IgD-negative memory B cell (primary cell): ENCODE measurements at places on chromosomes 4 and X. TPM values are rescaled to one million over a fixed set of nuclear protein-coding genes. Genes with fewer than 3 reads are reported as not detected.

RBMXL3 gene
- not detected for polyA plus RNA-seq

PF4V1 gene
- not detected for polyA plus RNA-seq

IGSF1 gene
- polyA plus RNA-seq: not detected

AMMECR1 gene
- polyA plus RNA-seq: 5.4 TPM

CXCL11 gene
- not detected for polyA plus RNA-seq

ALB gene
- not detected for polyA plus RNA-seq

SCRG1 gene
- polyA plus RNA-seq: not detected

GDPD2 gene
- polyA plus RNA-seq: not detected

STPG2 gene
- polyA plus RNA-seq: 0.18 TPM
